Fibroblast of skin of left biceps (primary cell): ENCODE measurements at places on chromosomes 6 and 20.

- DNase-seq, result no peak
These were observed at the start of gene GPR6 for GRCh38 chr6:109978174-109979032. Gene GPR6, plus strand, starts transcription at chr6:109978311. Its CDS starts 802 bp downstream, at chr6:109979113.

- DNase-seq, result no peak
These were observed 111.3 kb downstream of the BANF2 start for GRCh38 chr20:17810847-17811627.

GRCh38 chr6:2845880-2846208 lies 4.2 kb upstream of the SERPINB1 start:
- no peak for DNase-seq

GRCh38 chr20:60060593-60060992 lies 102.4 kb downstream of the CDH26 start:
- no peak for DNase-seq

- no peak for DNase-seq
These were observed 81.3 kb upstream of the NAA20 start for GRCh38 chr20:19935842-19936241.

DNA sequence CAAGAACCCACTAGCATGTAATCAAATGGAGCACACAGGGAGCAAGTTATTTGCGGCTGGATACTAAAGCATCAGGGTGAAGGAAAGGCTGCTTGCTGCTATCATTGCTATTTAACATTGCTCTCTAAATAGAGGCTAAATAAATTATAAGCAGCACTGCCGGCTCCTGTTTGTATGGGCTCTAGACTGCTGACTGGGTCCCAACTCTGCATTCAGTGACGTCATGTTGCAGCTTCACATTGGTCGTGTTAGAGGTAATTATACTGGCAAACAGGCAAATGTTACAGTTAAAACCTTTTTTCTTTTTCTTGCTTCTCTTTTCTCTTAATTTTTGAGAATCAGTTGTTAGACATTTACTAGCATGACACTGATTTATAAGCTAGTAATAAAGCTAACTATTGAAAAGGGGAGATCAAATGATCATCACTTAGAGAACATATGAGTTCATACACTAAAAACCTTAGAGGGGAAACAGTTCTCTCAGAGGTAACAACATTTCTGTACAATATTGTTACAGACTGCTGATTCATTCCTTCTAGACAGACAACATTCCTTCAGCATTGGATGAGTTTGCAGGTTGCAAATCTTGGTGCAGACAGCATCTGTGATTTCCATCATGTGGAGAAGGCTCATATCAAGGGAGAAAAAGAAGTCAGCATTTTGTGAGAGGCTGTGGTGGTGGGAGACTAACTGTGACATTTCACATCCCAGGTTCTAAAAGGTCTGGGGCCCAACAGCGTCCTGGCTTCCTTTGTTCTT lies 15.9 kb downstream of the RFPL4B start:
- DNase-seq, result no peak

DNA sequence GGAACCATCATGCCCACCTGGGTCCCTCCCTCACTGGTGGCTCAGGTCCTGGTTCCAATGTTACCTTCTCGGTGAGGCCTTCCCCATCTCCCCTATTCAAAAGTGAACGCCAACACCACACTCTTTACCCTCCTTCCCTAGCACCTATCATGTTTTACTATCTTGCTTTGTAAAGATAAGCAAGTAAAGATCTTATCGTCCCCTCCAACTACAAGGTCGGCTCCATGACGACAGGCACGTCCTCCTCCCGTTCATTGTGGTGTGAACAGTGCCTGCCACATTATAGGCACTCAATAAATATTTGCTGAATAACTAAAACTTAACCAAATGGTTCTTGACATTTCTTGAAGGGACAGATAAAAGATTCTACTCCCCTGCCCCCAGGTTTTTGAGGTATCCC lies 147.1 kb downstream of the PREX1 start:
- no peak for DNase-seq

GRCh38 chr6:80592436-80592835 lies 486.0 kb downstream of the BCKDHB start:
- no peak for DNase-seq

DNA sequence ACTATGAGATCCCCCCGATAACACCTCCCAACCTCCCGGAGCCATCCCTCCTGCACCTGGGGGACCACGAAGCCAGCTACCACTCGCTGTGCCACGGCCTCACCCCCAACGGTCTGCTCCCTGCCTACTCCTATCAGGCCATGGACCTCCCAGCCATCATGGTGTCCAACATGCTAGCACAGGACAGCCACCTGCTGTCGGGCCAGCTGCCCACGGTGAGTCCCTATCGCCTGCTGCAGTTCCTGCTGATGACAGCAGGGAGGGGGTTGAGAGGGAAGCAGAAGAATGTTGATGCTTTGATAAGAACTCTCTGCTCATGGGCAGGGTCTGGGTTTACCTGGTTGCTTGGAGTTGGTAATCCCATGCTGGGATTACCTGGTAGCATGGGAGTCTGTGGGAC lies 91.9 kb downstream of the TOX2 start:
- DNase-seq, result no peak

DNA sequence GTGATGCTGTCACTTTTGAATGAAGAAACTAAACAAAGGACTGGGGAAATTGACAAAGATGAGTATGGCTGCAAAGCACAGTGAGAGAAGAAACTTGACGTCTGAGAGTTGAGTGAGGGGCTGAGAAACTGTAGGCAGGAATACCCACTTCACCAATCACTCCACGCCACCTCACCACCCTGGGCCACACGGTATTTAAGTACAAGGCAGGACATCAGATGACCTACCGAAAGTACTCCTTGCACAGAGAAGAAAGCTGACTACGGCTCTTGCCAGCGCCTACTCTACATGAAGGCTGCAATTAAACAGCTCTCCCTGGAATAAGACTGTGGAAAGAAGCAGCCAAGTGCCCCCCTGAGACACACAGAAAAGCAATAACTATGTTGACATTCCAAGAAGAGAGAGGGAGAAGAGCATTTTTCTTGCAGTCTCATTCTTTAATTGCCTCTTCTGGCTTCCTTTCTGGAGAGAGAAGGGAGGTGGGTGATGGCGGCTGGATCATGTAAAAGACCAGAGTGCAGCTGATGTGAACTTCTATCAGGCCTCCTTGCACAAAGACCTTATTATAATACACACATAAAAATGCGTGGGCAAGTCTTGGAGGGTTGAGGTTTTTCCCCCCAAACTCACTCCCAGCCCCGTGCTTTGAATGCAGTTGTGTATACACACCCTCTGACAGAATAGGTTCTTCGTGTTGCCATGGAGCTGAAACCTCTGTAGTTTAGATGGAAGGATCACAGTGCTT lies 44.6 kb downstream of the HIVEP2 start:
- DNase-seq, result no peak

- DNase-seq, result no peak
These were observed 119.5 kb downstream of the MYB start for GRCh38 chr6:135300576-135300975.

- DNase-seq, result no peak
These were observed 93.3 kb downstream of the HS3ST5 start for GRCh38 chr6:114249522-114249921.

- no peak for DNase-seq
These were observed 1.1 kb downstream of the EIF2S2 start for GRCh38 chr20:34110745-34111641.

- DNase-seq, result peak; percentile 19
These were observed at the start of gene KHDC1 for GRCh38 chr6:73262671-73263569. Gene KHDC1, minus strand, starts transcription at chr6:73263196. Its CDS starts 20,679 bp downstream, at chr6:73242517.

DNA sequence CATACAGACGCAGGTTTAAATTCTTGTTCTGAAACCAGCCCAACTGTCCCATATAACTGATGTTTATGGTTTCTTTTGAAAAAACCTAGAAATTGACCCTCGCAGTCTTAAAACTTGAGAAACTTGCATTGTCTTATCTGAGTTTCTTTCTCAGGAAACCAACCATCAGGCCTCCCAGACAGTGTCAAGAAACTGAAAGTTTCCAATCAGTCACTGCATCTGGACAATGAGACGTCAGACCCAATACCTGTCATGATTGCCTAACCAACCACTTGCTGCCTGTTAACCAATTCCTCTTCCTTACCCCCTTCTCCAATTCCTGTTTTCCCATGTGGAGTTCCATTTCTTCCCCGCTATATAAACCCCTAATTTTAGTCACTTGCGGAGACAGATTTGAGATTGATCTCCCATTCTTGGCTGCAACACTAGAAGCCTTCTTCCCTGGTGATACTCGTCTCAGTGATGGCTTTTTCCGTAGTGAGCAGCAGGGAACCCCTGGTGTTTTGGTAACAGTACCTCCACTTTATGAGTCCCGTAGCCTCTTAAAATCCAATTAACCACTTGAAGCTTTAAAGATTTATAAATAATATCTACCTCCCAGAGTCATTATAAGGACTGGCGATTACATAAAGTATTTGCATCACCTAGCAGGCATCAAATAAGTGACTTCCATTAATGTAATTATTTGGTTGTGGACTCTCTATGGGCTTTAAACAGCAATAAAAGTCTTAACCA lies 49.3 kb downstream of the GPR63 start:
- no peak for DNase-seq

GRCh38 chr6:119978274-119978889 lies 628.8 kb upstream of the MAN1A1 start:
- peak; percentile 12 for DNase-seq

DNA sequence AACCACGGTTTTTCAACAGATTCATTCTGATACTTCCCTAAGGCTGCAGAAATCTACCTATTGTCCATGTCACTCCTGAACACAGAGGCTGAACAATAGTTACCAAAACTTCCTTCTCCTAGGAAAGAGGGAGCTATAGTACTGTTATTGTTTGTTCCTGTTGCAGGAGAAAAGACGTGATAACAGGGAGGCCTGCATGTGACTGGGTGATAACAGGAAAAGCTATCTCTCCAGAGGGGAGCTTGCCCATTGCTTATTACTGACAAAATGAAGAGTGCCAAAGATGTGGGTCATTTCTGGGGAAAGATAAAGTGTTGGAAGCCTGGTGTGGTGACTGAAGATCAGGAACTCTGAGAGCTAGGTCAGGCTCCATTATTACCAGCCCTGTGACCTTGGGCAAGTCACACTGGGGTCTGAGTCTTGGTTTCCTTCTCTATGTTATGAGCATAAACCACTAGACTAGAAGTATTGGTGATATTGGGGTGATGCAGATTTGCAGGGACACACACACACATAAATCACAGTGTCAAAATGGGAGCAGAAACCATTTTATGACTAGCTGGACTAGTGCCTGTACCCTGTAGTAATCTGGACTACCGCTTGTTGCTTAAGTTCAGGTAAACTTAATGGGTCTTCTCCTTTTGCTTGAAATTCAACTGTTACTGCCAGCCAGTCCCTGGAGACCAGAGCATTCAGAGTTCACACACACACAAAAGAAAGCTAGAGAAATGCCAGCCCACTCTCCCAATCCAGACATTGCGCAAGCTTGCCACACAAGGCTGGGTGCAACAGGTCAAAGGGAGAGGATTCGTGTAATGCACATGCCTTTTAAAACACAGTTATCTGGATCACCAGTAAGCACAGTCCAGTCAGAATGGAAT lies 136.0 kb upstream of the CNR1 start:
- no peak for DNase-seq

- no peak for DNase-seq
These were observed 14.4 kb downstream of the TMEM244 start for GRCh38 chr6:129846761-129847160.

GRCh38 chr6:41547799-41548097 lies 1.6 kb downstream of the FOXP4 start:
- DNase-seq, result no peak

DNA sequence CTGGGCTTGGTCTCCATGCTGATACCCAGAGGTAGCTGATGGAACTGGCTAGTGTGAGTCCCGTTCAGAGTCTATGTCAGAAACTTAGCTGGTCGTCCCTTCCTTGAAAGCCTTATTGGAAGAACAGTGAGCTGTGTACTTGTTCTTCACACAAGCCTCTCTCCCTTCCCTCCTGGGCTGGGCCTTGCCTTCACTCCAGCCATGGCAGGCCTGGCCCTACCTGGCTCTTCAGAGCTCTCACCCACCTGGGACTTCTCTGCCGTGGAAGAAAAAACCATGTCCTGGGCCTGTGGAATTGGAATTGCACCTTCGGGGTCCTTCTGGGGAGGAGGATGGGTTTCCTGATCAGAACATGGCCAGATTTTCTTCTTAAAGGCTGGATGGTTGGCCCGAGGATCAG lies 20.3 kb upstream of the ZNF831 start:
- DNase-seq, result no peak

DNA sequence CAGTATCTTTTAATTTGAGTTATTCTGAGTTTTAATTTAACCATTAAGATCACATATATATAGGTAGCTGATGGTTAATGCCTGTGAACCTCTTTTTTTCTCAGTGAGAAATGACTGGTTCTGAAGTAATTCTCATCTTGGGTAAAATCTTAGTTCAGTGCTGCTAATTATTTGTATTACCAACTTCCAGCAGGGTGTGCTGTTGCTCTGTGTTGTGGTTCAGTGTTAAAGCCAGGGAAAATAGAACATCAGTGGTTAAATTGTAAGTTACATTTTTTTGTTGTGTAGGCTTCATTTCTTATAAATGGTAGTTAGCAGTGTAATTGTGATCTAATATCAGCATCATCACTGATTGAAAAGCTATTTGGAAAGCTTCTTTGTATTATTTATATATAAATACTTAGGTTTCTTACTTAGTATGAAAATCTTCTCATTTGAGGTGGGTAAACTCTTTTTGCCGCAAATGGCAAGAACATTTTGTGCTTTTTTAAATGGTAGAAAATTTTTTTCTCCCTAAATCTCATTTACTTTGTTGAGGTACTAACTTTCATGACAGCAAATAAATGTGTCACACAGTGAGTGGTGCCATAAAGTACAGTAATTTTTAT lies 43.7 kb downstream of the CDC5L start:
- DNase-seq, result peak; percentile 47

DNA sequence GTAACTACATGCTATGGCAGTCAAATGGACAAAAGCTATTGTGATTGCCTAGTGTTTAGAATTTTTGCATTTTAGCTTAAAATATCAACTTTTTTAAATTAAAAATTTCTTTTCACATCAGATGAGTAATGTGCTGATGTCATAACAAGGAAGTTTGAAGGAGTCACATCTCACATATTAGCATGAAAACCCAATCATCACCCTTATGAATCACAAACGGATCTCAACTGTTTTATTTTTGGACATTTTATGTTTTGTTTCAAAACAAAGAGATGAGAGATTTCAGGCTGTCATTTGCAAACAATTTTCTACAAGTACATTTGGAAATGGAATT lies 53.6 kb upstream of the TRERF1 start:
- no peak for DNase-seq

- DNase-seq, result peak; percentile 24
These were observed 236.2 kb downstream of the GRM1 start for GRCh38 chr6:146265056-146265455.

- peak; percentile 78 for DNase-seq
These were observed 116.6 kb downstream of the MRPL14 start for GRCh38 chr6:44010411-44011349.

DNA sequence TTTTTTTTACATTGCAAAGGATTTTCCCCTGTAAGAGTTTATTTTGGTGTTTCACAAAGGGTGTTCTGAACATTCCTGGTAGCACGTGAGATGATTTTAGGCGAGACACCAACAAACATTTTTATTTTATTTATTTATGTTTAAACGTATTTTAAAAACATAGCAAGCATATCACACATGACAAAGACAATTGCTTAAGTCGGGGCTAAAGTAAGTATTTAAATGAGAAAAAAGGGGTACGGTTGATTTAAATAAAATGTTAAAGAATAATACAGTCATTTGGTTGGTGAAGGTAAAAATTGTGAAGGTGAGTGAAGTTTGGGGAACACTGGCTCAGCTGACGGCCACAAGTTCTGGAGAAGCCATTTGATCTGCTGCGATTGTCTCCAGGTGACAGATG lies 129.7 kb downstream of the BMP7 start:
- no peak for DNase-seq
